H9 (cell line): ENCODE measurements at places on chromosomes 7 and 10. TPM values are rescaled to one million over a fixed set of nuclear protein-coding genes. Genes with fewer than 3 reads are reported as not detected.
A peak's percentile ranks its signal among the peaks of the same experiment; 100 is the strongest.

AKR1C4 gene
- total RNA-seq = not detected in 2 replicates

TEX47 gene
- total RNA-seq = not detected in 2 replicates

PSPH gene
- total RNA-seq = 51.4 and 52.1 TPM in 2 replicates

OLAH gene
- total RNA-seq = 0.31 and 0.48 TPM in 2 replicates

INA gene
- 14.0 and 14.3 TPM in 2 replicates for total RNA-seq

SLC13A1 gene
- not detected in 2 replicates for total RNA-seq

ANKRD2 gene
- not detected in 2 replicates for total RNA-seq

CFAP43 gene
- 0.26 and 0.64 TPM in 2 replicates for total RNA-seq

GRCh38 chr10:46545861-46546590 lies 10.4 kb downstream of the GPRIN2 start:
- peak; percentile 24 for DNase-seq
- no peak overlapping the region for H3K4me3 ChIP-seq
- H3K36me3 ChIP-seq = no peaks in the 10 kb centered on the region
- H3K27me3 ChIP-seq = no peaks in the 10 kb centered on the region

- no peaks in the 10 kb centered on the region for H3K4me1 ChIP-seq
- H3K36me3 ChIP-seq = no peaks in the 10 kb centered on the region
- H3K4me3 ChIP-seq = no peak overlapping the region
- DNase-seq = no peak
Measured at GRCh38 chr10:96608805-96609204, 22.0 kb upstream of the TM9SF3 start.

DNA sequence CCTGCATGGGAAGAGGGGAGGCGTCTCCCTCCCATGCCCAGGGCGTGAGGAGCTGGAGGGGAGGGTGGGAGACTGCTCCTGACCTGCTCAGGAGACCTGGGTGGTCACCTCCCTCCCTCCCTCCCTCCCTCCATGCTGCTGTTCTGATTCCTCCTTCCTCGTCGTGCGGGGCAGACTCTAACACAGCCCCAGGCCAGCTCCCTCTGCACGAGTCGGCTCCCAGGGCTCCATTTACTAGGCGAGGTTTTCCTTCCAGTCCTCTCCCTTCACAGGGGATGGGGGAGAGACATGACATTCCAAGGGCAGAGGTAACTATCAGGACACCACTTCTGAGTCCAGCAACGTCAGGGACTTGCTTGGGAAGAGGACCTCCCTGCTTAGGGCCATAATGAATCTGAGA lies 23.6 kb downstream of the VIPR2 start:
- no peak overlapping the region for H3K4me3 ChIP-seq
- no peaks in the 10 kb centered on the region for H3K4me1 ChIP-seq
- no peaks in the 10 kb centered on the region for H3K27me3 ChIP-seq

DNA sequence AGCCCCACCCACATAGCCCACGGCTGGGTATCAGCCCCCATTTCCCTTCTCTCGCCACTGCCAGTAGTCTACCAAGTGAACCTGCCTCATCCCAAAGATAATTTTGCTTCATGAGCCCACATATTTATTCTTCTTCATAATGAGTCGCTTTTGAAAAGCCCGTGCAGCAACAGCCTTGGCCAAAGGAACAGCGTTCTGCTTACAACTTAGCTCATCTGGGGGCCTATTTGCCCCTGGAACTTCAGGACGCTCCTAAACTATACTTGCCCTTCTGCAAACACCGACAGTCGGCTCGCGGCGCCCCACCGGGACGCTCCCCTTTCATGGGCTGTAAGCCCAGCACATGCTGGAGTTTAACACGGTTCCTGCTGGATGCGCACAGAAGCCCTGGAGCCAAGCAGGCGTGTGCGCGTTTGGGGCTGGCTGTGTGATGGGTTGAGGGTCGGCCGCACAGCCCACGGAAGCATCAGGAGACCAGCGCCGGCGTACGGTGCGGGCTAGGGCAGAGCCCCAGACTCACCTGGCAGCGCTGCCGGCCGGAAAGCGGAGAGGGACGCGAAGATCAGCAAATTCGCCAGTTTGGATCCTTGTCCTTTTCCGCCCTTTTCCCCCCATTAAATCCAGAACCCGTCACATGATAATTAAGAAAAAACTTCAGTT lies 370 bp downstream of the TMEM60 start:
- no peaks in the 10 kb centered on the region for H3K4me1 ChIP-seq
- peak overlapping the region; percentile 93 for H3K4me3 ChIP-seq
- H3K27ac ChIP-seq = no peak overlapping the region
- DNase-seq = no peak
- H3K36me3 ChIP-seq = peaks cover 5% of the 10 kb centered on the region; the same call in 2 of the 3 replicates
- no peaks in the 10 kb centered on the region for H3K27me3 ChIP-seq

- no peak overlapping the region for H3K4me3 ChIP-seq
- H3K4me1 ChIP-seq = no peaks in the 10 kb centered on the region; the same call in none of the 2 replicates
- no peak overlapping the region for H3K27ac ChIP-seq
- DNase-seq = no peak
- no peaks in the 10 kb centered on the region for H3K27me3 ChIP-seq
Measured at GRCh38 chr7:117011419-117012260, 58.3 kb downstream of the ST7 start.

DNA sequence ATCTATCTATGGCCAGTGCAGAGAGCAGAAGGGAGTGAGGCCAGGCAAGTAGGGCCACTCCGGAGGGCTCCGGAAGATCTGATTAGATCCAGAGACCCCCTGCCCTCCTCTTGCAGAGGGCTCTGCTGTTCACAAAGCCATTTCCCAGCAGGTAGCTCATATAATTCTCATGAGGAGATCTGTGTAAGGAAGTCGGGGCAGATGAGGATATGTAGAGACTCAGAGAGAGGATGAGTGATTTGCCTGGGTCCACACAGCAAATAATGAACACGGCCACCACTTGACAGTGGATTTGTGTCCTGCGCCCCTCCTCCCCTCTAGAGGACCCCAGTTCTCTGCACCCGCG lies 2.6 kb downstream of the MUC12 start:
- peaks cover 4% of the 10 kb centered on the region; the same call in 1 of the 2 replicates for H3K27me3 ChIP-seq
- no peaks in the 10 kb centered on the region for H3K36me3 ChIP-seq
- no peak overlapping the region for H3K27ac ChIP-seq
- no peak overlapping the region for H3K4me3 ChIP-seq
- H3K4me1 ChIP-seq = 0 out of 2 replicates have a peak, but pooled peaks cover 2% of the 10 kb centered on the region

DNA sequence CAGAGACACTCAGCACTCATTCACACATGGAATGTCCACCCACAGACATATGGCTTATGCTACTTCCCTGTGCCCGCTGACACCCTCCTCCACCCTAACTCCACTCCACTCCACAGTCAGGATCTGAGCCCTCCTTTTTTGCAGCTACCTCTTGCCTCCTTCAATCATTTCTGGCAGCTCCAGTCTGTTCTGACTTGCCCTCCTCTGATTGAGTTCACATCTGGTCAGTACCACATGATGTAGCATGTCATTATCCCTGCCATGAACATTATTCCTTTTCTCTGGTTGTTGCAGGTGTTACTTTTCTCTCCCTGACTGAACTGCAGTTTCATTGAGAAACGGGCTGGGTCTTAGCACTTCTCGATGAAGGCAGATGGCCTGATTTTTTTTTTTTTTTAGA lies 130.1 kb upstream of the EGR2 start:
- no peak for DNase-seq
- peaks cover 7% of the 10 kb centered on the region; the same call in 2 of the 3 replicates for H3K36me3 ChIP-seq
- no peaks in the 10 kb centered on the region for H3K27me3 ChIP-seq
- no peak overlapping the region for H3K27ac ChIP-seq
- no peak overlapping the region for H3K4me3 ChIP-seq
- H3K4me1 ChIP-seq = no peaks in the 10 kb centered on the region

DNA sequence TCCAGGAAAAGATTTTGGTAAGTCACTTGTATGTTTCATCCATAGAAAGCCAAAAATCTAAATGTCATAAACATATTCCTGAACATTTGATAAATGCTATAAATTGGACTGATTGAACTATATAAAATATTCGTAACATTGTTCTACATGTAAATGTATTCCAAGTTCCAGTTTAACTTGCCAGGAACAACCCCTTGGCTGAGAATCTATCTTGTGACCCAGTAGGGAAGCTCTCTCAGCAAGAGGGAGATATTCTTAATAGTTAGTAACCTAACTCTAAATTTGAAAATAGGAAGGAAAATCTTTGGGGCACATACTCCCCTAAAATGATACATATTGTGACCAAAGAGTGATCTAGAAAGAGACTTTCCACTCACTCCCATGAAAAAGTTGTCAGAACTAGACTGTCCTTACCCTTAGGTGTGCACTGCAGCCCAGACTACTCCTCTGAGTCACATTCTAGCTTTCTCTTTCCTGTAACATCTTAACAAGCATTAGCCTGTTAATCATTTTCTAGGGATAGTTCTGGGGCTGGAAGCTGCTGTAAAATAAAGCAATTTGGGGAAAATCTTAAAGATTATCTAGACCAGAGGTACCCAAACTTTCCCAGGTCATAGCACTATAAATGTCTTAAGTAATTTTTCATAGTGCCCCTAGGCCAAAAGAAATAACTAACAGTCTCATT lies 73.7 kb upstream of the SKAP2 start:
- no peaks in the 10 kb centered on the region; the same call in 1 of the 2 replicates for H3K4me1 ChIP-seq
- no peak overlapping the region for H3K4me3 ChIP-seq
- DNase-seq = no peak
- no peak overlapping the region for H3K27ac ChIP-seq
- no peaks in the 10 kb centered on the region; the same call in 1 of the 2 replicates for H3K27me3 ChIP-seq

DNA sequence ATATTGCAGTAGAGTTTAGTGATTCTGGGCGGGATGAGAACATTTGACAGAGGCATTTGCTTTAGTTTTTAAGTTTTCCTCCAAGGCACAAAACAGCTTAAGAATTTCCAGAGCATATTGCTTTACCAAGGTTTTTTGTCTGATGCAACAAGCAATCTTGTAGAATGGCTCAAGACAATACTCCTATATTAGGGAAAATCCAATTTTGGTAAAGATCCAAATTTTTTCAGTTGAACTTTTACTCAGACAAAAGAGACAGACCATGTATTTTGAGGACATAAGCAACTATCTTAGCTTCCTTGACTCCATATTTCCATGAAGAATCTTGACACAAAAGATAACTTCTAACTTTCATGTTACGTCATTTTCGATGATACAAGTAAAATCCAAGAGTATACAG lies 92.3 kb upstream of the NANOS1 start:
- no peaks in the 10 kb centered on the region for H3K27me3 ChIP-seq
- H3K27ac ChIP-seq = no peak overlapping the region
- no peaks in the 10 kb centered on the region for H3K4me1 ChIP-seq
- no peaks in the 10 kb centered on the region; the same call in 2 of the 3 replicates for H3K36me3 ChIP-seq

DNA sequence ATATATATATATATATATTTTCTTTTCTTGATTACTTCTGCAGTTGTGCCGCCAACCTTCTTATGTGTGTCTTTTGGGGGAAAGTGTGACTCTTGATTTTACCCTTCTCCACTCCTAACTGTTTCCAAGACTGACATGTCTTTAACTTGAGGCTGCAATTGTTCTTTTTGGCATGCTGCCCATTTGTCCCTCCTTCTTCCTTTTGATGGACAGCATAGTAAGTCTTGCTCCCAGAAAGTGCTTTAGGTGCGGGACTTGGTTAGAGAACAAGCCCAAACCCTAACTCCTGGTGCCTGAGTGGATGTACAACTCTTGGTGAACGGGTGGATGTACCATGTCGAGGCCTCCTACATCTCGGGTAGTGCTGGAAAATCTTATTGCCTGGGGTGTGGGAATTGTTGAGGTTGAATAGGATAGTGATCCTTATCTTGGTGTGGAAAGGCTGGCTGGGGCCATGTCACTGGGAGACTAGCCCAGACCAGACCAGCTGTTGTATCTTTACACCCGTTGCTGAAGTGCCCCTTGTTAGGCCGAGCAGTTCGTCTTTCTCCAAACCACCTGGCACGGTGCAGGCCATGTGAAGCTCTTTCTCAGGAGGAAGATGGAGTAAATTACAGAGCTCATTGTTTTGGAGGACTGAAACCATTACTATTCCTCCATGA lies 16.3 kb downstream of the TCF7L2 start:
- H3K27me3 ChIP-seq = no peaks in the 10 kb centered on the region
- H3K4me3 ChIP-seq = no peak overlapping the region
- no peak overlapping the region for H3K27ac ChIP-seq
- peaks cover 14% of the 10 kb centered on the region; the same call in 1 of the 2 replicates for H3K4me1 ChIP-seq
- H3K36me3 ChIP-seq = peaks cover 84% of the 10 kb centered on the region

DNA sequence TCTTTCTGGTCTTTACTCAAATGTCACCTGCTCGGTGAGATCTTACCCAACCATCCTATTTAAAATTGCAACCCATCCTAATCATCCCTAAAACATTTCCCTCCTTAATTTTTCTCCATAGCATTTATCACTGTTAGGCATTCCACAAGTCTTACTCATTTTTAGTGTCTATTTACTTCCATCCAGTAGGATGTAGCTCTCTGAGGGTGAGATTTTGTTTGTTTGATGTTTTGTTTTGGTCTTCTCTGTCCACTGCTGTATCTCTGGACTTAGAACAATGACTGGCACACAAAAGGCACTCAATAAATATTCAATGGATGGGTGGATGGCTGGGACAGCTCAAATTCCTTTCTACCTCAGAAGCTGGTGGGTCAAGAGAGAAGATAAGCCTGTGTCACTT lies 15.8 kb upstream of the DUSP5 start:
- peaks cover 4% of the 10 kb centered on the region for H3K4me1 ChIP-seq
- no peak overlapping the region for H3K27ac ChIP-seq
- H3K27me3 ChIP-seq = no peaks in the 10 kb centered on the region
- no peaks in the 10 kb centered on the region for H3K36me3 ChIP-seq
- no peak overlapping the region for H3K4me3 ChIP-seq

- H3K27ac ChIP-seq = no peak overlapping the region
- no peak overlapping the region for H3K4me3 ChIP-seq
- H3K4me1 ChIP-seq = no peaks in the 10 kb centered on the region
- no peaks in the 10 kb centered on the region for H3K27me3 ChIP-seq
- no peaks in the 10 kb centered on the region for H3K36me3 ChIP-seq
Measured at GRCh38 chr10:103685880-103686669, 169.3 kb downstream of the SH3PXD2A start.

DNA sequence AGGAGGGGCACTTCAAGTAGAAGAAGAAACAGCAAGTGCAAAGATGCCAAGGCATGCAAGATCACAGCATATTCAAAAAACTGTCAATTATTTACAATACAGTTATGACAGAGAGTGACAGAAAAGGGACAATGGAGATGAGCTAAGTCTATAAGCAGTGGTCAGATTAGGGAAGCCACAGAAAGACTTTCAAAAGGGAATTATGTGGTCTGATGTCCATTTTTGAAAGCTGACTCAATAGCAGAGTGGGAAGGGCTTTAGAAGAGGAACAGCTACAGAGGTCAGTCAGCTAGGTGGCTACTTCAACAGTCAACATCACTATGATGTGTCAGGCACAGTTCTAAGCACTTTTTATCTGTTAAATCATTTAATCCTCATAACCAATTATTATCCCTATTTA lies 45.2 kb upstream of the SPOCK2 start:
- H3K4me1 ChIP-seq = no peaks in the 10 kb centered on the region
- H3K27me3 ChIP-seq = no peaks in the 10 kb centered on the region
- peaks cover 4% of the 10 kb centered on the region for H3K36me3 ChIP-seq
- DNase-seq = no peak
- H3K4me3 ChIP-seq = no peak overlapping the region

- H3K27ac ChIP-seq = peak overlapping the region; percentile 75
- peaks cover 4% of the 10 kb centered on the region; the same call in 1 of the 2 replicates for H3K4me1 ChIP-seq
- H3K36me3 ChIP-seq = peaks cover 41% of the 10 kb centered on the region
- H3K27me3 ChIP-seq = no peaks in the 10 kb centered on the region
- peak overlapping the region; percentile 98 for H3K4me3 ChIP-seq
- DNase-seq = no peak
Measured at GRCh38 chr7:99499371-99499720, 735 bp downstream of the ZNF394 start.

GRCh38 chr10:102581981-102582580 lies 62.2 kb upstream of the TRIM8 start:
- no peaks in the 10 kb centered on the region for H3K27me3 ChIP-seq
- H3K36me3 ChIP-seq = no peaks in the 10 kb centered on the region
- H3K4me1 ChIP-seq = no peaks in the 10 kb centered on the region
- H3K4me3 ChIP-seq = no peak overlapping the region

- H3K36me3 ChIP-seq = no peaks in the 10 kb centered on the region
- no peak for DNase-seq
- H3K4me3 ChIP-seq = no peak overlapping the region
- H3K27ac ChIP-seq = no peak overlapping the region
- H3K4me1 ChIP-seq = peaks cover 2% of the 10 kb centered on the region; the same call in 1 of the 2 replicates
Measured at GRCh38 chr10:109103278-109103677, 820.0 kb downstream of the XPNPEP1 start.
